ENCODE measurements at places on chromosomes 4 and X.

- DNase-seq, result no peak
Observed at GRCh38 chr4:169025184-169025583, 15.1 kb upstream of the CBR4 start.

- no peak for DNase-seq
Observed at GRCh38 chr4:43089730-43090129, 197.2 kb downstream of the GRXCR1 start.

- no peak for DNase-seq
Observed at GRCh38 chr4:34323549-34324320, 1920.6 kb downstream of the ARAP2 start.

DNA sequence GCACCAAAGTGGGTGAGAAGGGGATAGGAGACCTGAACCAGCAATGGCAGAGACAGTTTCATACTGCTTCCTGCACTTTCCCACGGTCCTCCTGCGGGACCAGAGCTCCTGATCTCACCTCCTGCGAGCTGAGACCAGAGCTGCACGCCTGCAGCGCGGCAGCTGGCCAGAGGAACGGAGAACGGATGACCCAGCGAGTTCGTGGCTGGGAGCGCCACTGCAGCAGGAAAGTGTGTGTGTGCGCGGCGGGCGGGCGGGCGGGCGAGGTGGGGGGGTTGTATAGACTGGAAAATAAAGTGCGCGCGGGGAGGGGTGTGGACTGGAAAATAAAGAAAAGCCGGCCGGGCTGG, 16.5 kb downstream of the MCF2 start:
- DNase-seq, result no peak

GRCh38 chr4:7831330-7831729, 108.3 kb downstream of the AFAP1 start:
- DNase-seq, result no peak

- no peak for DNase-seq
Observed at GRCh38 chr4:80173841-80174240, 23.5 kb upstream of the PRDM8 start.

DNA sequence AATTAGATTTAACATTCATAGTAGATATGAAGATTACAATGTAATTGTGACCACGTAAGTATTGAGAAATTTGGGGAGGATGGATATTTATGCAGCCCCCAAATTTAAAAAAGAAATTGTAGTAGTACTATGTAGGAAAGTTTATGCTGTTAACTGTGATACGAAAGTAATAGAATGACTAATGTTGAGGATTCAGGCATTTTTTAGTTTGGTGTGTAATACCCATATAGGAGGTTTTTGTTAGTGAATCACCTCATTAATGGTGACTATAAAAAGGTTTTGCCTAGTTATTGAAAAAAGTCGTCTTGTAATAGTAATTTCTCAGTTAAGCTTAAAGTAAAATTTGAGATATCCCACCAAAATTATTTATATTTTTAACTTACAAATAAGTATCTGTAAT, 67.2 kb downstream of the SMARCAD1 start:
- no peak for DNase-seq

DNA sequence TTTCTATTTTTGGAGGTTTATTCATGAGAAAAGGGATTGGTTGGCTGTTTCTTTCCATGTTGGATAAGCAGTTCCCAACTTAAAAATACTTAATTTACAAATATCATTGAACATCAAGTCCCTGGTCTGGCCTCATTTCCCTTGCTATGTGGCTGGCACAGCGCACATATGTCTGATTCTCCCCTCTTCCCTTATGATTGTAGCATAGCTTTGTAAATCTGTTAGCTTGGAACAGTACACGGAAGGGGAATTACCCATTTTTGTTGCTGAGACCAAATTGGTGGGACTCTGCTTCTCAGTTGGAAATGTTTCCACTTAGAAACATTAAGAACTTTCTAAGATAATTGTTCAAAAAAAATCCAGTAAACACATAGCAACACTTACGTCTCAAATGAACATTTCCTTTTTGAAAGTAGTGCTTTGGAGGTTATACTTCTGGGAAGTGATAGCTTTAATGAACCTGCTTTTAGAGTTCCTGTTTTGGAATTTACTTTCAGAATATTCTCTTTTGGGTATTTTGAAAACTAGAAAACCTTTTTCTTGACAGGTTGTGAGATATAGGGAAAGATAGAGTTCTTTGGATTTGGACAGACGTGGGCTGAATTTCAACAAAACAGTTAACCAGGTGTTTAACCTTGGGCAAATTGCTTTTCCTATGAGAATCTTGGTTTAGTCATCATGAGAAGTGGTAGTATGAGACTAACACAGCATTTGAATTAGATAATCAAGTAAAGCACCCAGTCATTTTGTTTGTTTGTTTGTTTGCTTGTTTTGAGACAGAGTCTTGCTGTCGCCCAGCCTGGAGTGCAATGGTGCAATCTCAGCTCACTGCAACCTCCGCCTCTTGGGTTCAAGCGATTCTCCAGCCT, 47.3 kb downstream of the STIM2 start:
- no peak for DNase-seq

GRCh38 chr4:5732158-5732557, 21.2 kb downstream of the EVC start:
- no peak for DNase-seq

DNA sequence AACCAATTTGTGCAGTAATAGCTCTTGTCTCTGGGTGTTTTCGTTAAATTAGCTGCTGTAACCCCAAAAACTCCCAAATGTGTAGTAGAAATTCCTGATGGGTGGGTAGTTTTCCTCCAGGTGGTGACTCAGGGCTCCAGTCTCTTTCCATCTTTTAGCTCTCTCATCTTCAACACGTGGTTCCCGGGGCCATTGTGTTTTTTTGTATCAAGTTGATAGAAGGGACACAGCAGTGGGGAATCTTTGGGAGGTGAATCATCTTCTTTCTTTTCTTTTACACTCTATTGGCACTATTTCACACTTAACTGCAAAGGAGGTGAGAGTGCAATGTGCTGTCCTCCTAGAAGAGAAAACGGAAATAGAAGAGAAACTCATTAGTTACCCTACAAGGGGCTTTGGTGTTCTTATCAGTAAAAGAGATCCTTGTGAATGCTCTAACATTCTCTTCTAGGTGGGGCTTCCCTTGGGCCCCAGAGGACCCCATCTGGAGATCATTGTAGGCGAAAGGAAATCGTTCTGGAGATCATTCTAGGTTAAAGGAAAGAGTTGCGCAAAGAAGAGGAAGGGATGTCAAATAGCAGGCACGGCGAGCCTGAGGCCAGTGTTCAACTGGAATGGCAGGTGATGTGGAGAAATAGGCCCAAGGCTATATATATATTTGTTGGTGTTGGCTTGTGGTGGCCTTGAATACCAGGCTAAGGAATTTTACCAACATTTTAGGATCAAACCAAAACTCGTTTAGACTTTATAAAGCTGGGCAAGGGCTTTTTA, 68.2 kb upstream of the ACSL1 start:
- no peak for DNase-seq

DNA sequence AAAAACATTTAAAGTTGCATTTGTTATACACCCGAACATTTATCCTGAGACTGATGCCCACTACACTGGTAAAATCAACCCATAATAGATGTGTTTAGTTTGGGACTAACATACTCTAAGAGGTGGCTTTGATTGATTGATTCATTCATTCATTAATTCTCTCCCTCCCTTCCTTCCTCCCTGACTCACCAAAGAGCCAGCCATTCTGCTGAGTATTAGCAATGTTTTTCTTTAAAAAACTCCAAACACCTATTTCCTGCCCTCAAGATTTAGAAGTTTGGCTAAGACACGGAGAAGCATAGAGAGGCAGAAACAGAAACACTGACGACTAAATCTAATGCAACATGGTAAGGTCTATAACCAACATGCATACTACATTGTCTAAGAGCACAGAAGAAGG, 88.9 kb downstream of the RASL11B start:
- no peak for DNase-seq

- DNase-seq, result no peak
Observed at GRCh38 chrX:74449322-74449936, 28.1 kb downstream of the SLC16A2 start.

- DNase-seq, result no peak
Observed at GRCh38 chr4:106366026-106366425, 2.6 kb downstream of the GIMD1 start.

GRCh38 chr4:6893449-6894085, 16.1 kb upstream of the TBC1D14 start:
- peak; percentile 73 for DNase-seq

DNA sequence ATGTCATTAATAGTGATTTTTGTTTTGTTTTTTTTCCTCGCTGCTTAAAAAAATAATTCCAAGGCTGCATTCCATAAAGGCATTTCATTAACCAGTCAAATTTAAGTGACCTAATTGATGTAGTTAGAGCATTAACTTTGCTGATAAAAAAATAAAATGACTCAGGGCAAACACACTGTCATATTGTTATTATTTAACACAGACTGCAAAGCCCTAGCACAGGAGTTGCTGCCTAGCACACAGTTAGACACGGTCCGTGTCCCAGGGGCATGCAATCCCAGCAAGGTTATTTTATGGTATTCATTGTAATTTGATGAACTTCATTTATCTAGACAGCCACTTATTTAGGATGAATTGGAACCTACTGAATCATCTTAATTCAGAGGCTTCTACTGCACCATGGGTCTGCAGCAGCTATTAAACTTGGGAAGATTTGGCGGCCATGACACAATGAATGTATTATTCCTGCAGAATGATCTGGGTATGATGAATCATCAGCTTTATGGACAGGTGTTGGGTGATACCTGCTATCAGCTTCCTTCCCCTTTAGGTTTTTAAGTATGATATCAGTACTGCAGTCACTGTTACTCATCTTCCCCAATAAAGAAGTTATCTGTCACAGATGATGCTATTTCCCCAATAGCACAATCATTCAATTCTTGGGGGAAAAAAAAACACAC, 182.7 kb downstream of the PPARGC1A start:
- no peak for DNase-seq

GRCh38 chr4:119025420-119025819, 110.2 kb upstream of the MYOZ2 start:
- DNase-seq, result peak; percentile 78

- no peak for DNase-seq
Observed at GRCh38 chr4:94015956-94016355, 187.4 kb downstream of the ATOH1 start.

DNA sequence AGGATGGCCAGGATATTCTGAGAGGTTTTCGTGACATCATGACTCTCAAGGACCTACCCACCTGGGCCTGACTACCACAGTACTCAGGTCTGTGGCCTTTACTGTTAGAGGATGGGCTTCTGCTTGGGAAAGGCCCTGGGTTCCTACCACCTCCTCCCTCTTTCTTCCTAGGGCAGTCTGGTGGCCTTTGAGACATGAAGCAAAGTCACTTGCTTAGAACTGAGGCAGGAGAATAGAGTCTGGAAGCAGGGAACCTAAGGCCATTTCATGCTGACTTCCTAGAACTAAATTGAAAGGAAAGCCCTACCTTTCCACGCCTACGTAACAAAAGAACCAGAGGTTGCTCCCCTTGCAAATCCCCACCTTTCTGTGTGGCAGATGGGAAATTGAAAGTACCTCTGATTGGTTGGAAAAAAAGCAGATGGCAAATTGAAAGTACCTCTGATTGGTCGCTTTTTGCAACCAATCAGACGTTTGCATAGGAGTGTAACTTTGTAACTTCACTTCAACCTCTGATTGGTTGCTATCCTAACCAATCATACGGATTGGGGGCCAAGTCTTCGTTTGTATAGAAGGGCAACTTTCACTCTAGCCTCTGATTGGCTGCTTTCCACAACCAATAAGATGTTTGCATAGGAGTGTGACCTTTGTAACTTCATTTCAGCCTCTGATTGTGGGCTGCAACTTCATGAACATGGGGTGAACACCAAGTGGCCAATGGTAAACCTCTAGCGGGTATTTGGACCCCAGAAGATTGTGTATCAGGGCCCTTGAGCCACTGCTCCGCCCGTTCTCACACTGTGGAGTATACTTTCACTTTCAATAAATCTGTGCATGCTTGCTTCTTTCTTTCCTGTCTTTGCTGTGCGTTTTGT, 9.9 kb upstream of the AKAP14 start:
- peak; percentile 48 for DNase-seq

- DNase-seq, result no peak
Observed at GRCh38 chr4:173247321-173247720, 78.7 kb downstream of the GALNT7 start.

DNA sequence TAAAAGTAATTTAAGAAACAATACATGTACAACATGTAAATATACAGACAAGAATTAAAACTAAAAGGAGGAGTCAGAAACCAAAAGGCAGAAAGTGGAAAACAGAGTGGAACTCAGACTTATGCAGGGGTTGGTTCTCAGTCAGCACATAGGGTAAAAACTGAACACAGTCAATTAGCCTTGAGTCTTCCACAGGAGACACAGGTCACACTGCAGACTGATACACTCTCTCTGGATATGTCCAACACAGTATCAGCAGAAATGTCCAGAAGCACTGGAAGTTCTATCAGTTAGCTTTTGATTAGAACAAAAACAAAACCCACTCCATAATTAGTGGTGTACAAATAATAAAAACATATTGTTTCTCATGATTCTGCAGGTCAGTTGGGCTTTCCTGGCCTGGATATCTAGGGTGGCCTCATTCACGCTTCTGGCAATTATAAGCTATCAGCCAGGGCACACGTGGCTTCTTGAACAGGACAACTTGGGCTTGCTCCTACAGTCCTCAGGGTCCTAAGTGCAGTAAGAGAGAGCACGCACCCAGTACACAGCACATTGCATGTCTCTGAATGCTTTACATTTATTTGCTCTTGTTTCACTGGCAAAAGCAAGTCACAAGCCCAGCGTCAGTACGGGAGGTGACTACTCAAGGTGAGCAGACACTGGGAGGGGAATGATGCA, 21.6 kb downstream of the TEC start:
- DNase-seq, result no peak

DNA sequence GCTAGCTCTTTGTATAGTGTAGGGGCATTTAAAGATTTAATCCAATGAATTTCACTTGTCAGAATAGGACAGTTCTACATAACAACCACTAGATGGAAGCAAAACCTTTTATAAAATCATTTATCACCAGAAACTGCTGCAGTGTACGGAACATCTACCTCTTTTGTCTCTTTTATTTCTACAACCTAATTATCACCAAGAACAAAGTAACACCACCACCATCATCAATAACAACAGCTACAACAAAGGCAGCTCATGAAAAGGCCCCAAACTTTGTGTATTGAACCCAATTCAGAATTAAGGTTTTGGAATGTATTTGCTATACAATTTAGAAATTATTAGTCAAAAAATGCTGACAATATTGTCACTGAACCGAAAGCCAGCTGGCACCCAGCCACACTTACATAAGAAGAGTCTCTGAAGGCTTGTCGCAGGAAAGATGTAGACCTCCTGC, 260.9 kb upstream of the RPS6KA3 start:
- DNase-seq, result no peak

Data from suppressor macrophage (primary cell).